Activated CD4-positive, alpha-beta memory T cell treated with anti-CD3 and anti-CD28 coated beads for 36 hours (primary cell): ENCODE measurements at places on chromosomes 4 and X.
A peak's percentile ranks its signal among the peaks of the same experiment; 100 is the strongest.

- DNase-seq, result no peak
Measured at GRCh38 chrX:150148749-150149672, 210.7 kb upstream of the EOLA2 start.

DNA sequence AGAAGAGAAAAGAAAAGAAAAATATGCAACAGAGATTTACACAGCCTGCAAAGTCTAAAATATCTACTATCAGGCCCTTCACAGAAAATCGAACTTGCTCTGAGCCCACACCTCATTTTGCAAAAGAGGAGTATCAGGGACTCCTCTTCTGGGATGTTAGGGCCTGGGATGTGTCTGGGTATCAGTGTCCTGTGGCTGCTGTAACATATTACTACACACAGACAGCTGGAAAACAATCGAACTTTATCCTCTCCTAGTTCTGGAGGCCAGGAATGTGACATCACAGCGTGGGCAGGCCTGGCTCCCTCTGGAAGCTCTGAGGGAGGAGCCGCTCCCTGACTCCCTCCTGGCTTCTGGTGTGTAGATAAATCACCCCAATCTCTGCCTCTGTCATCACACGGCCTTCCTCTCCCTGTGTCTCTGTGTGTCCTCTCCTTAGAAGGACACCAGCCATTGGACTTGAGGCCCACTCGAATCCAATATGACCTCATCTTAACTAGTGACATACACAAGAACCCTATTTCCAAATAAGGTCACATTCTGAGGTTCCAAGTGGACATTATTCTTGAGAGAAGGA is 52.9 kb downstream of the PPP2R2C start:
- DNase-seq, result no peak

DNA sequence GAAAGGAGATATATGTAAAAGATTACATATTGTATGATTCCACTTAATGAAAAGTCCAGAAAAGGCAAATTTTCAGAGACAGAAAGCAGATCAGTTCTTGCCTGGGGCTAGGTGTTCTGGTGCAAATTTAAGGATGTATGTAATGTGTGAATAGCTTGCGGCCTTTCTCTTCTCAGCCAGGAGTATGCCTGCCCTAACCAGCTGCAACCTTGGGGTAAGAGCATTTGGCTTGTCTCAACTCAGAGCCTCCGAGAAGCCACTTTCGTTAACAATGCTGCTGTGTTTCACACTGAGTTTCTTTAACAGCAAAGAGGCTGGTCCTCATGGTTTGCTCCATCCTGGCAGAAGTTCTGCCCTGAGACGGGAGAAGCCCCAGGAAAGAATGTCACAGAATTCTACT is 102.7 kb downstream of the SPCS3 start:
- no peak for DNase-seq

DNA sequence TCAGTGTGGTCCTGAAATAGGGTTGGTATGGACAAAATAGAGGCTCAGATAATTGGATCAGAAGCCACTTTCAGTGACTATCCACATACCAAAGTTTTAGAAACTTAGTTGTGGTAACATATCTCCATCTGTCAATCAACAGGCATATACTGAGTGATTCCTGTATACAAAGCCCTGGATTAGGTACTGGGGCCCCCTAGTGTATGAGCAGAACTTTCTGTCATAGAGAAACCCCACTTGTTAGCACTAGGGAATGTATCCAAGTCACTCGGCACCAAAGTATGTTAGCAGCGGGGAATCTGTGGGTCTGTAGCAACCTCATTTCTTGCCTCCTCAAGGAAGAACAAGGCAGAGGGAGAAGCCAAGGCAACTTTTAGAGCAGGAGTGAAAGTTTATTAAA is 50.7 kb downstream of the MAP7D3 start:
- DNase-seq, result peak; percentile 14

DNA sequence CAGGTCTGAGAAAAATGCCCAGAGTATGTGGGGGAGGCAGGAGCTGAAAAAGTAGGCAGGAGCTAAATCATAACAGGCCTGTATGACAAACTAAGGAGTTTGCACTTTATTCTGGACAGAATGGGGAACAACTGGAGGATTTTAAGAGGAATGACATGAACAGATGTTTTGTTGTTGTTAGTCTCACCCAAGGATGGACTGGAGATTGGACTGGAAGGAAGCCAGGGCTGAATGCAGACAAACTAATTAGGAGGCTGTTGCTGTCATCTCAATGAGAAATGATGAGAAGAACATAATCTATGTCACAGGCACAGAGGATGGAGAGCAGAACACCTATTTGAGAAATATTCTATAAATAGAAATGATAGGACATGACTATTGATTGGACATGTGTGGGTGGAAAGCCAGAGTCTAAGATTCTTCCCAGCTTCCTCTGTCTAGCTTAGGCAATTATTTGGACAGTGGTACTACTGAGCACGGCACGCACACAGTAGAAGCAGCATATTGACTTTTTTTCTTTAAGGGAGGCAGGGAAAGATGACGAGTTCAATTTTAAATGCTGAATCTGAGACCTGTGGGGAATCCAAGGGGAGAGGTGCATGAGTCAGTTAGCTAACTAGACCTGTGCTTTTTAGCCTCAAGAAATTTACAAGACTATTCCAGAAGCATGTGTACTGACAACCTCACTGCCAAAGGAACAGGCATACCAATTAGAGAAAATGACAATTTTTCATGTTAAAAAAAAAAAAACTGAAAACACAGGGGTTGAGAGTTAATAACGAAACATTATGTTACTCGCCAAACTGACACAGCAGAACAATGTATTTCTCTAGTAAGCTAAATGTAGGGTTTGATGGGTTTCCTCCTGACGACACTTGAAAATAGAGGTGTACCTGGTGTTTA is 963 bp upstream of the USO1 start:
- DNase-seq, result no peak

- no peak for DNase-seq
Measured at GRCh38 chrX:80293354-80293753, 126.9 kb upstream of the TENT5D start.

DNA sequence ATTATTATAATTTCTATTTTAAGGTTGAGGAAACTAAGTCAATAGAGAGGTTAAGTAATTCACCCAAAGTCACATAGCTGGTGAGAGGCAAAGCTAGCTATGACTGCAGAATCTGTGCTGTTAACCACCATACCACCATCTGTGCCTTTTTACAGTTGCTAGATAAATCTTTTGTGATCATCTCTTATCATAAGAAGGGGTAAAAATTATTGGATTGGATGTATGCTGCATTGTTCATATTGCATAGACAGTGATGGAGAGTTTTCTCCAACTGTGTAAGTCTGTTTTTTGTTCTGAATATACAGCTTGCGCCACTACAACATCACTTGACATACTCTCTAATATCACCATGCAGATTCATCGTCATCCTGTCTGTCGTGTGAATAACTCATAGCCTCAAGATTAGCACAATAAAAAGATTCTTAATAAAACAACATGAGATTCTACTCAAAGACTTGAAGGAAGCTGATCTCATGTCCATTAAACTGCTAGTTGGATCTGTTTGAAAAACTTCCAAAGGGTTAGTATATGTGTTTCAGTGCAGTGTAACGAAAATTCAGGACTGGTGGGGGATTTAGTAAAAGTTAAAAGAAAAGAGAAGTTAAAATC is 495.9 kb downstream of the SPRY1 start:
- no peak for DNase-seq

- DNase-seq, result no peak
Measured at GRCh38 chr4:76434901-76435527, at the start of gene SHROOM3. Gene SHROOM3, plus strand, starts transcription at chr4:76435229. Its CDS starts 824 bp downstream, at chr4:76436053.

DNA sequence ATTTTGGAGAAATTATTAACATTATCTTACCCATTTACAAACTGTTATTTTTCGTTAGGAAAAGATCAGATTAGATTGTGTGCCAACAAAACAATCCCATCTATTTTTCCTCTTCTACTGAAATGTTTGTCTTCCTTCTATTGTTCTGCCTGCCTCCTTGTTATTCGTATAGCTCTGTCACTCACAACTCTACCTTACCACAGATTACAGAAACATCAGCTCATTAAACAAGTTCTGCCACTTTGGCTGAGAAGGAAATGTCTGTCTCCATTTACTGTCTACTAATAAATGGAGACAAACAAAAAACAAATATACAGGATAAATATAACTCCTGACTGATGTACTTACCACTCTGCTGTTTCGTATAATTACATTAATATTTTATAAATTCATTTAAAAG is 211.4 kb downstream of the ENOX2 start:
- DNase-seq, result no peak

DNA sequence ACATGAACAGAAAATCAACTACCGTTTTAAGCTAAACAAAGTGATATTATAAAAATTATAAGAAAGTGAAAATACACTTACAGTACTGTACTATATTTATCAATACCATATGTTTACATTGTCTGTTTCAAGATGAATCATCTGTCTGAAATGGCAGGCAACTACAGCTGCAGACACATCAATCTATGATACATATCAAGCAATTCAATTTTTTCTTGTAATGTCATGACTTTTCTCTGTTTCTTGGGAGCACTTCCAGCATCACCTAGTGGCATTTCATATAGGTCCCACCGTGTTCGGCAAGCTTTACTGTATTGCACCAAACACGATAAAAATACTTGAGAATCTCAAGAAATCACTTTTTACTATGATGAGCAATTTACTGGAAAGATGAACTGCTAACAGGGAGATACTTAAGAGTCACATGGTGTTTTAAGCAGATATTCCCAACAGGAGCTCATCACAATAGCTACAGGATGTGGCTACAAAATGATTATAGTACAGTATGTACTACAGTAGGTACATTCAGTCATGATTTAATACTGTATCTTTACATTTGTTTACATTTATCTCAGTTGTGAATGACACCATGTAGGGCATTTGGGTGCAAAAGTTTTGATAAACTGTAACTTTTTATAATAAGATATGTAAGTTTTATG is 207.4 kb downstream of the ADAM29 start:
- no peak for DNase-seq

- DNase-seq, result no peak
Measured at GRCh38 chr4:57193209-57193810, 83.1 kb upstream of the IGFBP7 start.

DNA sequence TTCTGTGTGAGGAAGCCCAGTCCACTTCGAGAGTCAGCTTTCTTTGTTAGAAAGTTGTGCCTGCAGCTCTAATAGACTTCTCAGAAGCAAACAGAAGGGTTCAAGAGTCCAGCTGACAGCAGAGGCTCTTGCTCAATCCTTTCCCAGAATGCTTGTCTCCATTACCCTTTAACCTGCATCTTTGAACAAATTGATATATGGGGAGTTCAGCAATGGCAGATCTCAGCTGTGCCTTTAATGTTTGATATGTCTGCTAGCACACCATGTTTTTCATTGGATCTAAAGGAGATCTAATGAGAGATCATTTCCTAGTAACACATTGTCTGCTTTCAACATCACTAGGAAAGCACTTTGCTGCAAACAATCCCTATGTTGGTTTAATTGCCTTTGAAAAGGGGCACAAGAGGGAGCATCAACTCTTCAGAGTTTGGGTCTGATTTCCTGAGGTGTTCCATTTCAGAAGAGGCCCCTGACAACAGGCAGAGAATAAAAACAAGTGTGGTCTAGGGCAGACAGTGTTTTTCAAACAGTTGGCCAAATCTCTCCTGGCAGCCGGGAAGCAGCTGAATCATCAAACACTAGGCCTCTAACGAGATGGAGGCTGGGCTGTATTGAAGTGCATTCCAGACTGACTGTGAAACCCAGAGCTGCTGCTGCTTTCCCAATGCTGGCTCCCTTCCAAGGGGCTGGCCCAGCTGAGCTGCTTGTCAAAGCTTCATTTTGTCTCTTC is 55.5 kb downstream of the LUZP4 start:
- DNase-seq, result no peak

GRCh38 chrX:107135965-107136307 is 17.3 kb upstream of the RBM41 start:
- DNase-seq, result no peak

DNA sequence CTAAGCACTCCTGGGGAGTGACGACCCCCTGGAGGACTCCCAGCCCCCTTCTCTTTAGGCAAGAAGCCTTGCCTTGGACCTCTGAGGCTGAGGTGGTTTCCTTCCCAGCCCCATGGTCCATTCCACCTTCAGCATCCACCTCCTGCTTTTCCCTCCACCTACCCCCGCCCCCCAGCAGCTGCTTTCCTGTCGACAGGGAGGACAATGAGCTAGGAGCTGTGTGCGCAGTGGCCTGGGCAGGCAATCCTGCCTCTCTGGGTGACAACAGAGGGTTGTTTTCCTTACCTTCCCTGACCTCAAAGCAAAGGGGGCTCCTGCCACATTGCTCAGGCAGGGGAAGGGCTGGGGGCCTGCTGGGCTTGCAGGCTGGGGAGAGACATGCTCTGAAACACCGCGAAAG is 123.5 kb downstream of the BCOR start:
- no peak for DNase-seq

GRCh38 chr4:153438916-153439756 is 27.0 kb upstream of the TMEM131L start:
- peak; percentile 38 for DNase-seq

DNA sequence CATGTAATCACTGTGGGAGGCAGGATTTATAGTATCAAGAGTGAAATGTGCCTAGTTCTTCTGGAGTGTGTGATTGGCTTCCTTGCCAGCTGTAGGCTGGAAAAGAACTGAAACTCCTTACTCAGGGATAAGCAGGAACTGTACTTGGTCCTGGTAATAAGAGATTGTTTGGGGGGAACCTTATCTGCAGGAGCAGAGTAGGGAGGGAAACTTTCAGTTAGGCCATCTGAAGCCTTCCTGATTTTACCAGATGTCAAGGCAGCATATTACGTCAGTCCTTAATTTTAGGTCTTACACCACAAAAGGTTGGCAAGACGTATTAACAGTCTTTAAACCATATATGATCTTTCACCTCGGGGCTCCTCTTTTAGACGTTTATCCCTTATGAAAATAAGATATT is 231.5 kb upstream of the FMR1 start:
- DNase-seq, result no peak

- DNase-seq, result no peak
Measured at GRCh38 chrX:70001269-70001668, 48.5 kb downstream of the AWAT2 start.

DNA sequence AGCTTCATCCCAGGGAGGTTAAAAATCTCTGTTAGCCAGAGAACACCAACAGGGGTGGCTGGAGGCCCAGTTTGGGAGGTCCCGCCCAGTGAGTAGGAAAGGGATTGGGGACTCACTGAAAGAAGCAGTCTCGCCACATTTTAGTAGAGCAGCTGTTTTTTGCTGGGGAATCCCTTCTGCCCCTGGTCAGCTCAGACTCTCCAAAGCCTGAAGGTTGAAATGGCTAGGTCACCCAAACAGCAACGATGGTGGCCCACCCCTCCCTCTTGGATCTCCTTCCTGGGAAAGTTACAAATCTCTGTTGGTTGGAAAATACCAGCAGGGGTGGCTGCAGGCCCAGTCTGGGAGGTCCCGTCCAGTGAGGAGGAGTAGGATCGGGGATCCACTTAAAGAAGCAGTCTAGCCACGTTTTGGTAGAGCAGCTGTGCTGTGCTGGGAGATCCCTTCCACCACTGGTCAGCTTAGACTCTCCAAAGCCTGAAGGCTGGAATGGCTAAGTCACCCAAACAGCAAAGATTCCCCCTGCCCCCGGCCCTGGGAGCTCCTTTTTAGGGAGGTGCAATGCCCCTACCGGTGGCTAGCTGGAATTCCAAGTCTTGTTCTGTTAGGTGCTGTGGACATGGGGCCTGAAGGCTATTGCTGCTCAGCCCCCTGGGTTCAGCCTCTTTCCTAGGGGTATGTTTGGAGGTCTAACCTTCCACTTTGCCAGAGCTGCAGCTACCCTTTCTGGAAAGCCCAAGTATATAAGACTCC is 40.0 kb upstream of the TEX13A start:
- DNase-seq, result no peak
